ENCODE measurements at places on chromosomes 1 and 21.

DNA sequence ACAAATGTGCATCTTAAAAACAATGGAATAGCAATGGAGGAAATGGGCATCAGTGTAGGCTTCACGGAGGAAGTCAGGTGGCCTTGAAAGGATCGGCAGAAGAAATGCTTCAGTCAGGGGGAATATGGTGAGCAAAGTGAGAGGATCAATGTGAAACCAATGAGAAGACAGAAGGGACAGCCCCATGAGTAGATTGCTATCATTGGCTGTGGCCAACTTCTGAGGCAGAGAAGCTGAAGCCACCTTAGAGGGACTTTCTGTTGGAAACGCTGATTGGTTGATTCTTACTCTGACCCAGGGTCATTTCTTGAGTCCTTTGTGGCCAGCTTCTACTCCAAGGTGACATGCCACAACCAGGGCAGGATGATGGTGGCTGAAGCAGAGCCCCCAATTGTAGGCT, 130.7 kb upstream of the ZNF648 start:
- no peak for DNase-seq

DNA sequence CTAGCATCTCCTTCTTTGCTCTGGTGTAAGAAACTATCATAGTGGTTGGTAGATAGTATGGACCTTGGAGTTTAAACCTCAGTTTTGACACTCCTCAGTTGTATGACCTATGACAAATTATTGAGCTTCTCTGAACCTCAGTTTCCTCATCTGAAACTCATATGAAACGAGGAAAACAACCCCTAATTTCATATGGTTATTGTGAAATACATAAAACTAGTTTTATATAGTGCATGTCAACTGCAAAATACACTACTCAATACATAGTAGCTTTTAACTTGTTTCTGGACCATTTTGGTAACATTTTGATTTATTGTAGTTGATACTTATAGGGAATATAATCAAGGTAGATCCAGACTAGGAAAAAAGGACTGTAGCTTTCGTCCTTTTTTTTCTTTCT, 32.9 kb downstream of the CLIC4 start:
- DNase-seq: no peak

DNA sequence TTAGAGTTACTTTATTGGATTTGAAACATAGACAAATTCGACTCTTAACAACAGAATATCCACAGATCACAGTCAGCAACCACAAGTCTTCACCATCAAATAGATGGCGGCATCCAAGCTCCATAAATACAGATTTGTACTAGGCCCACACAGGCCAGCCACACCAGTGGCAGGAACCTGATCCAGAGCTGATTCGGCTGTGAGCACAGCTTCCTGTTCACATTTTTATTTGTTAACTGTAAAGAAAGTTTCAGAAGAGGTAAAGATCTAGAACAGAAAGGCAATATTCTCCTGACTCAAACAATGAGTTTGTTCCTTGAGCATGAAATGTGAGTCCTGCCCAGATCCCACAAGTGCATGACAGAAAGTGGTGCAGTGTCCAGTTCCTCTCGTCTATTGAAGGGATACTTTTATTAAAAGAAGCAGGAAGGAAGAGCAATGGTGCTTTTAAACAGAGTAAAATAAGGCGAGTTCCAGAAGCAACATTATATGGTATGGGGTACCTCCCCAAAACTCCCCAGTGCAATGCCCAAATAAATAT, 205.8 kb downstream of the SLC45A1 start:
- DNase-seq: no peak

DNA sequence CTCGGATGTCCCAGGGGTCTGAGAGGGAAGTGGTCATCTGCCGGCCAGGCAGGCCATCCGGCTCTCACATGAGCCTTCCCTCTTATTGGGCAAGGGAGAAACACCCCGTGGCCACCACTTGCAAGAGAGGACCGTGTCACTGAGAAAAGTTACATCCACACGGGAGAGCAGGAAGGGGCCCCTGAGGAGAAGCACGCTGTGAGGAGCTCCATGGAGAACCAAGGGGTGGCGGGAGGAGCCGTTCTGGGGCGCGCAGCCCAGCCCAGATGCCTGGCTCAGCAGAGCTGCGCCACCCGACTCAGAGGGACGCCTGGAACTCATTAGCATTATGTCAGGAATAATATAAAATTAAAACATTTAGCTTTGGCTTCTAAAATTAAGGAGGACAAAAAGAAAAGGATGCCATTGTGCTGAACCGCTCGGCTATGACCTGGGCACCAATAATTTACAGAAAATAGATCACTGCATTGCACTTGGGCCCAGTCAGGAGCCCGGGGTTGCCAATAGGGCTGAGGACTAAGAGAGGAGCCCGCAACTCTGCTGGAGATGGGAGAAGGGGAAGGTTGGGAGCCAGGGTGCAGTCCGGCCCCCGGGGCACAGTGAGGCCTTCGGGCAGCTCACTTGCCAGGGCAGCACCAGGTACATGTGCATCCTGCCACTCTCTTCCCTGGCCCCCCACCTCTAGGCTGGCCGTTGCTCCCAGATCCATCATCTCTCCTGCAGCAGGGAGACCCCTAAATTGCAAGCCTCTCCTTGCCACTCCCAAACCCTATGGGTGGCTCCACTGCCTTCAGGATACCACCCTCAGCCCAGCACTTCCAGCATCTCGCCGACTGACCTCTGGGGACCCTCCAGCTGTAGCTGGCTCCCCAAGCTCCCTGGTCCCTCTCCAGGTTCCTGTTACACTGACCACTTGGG, 84.8 kb downstream of the DMRTB1 start:
- no peak for DNase-seq

DNA sequence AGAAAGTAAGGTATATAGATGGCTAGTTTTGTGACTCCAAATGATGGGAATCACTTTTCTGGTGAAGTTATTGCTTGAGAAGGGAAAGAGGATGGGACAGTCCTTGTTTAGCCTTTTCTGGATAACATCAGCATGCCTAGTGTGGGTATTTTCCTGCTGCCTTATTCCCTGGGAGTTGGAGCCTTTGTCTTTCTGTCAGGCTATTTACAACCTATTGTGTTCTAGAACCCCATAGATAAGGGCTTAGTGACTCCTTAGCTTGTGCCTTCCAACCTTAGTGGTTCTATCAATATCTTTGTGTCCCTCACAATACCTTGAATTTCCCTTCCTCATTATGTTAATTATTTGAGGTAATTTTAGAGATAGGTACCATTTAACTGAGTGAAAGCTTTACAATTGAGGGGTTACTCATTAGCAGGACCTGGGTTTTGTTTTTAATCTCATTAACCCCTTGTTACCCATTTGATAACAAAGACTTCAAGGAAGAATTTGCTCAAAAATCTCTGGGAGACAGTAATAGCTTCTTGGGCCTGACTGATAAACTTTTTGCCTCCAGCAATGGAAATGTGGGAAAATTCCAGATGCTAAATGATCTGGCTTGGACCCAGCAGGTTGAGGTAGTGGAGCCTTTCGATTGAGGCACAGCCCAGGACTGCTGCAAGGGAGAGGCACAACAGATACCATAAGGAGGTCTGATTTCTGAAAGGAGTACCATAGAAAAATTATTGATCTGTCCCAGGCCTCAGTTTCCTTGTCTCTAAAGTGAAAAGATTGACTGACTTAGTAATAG, 49.0 kb downstream of the CACHD1 start:
- no peak for DNase-seq

- no peak for DNase-seq
Observed at GRCh38 chr1:164702216-164702615, 143.2 kb downstream of the PBX1 start.
